Stimulated activated CD8-positive, alpha-beta memory T cell treated with anti-CD3 and anti-CD28 coated beads, Interleukin-12 subunit alpha, Interleukin-12 subunit beta, amount 100 ng/mL, for 1 hour (primary cell): ENCODE measurements at places on chromosomes 3 and 15.

DNA sequence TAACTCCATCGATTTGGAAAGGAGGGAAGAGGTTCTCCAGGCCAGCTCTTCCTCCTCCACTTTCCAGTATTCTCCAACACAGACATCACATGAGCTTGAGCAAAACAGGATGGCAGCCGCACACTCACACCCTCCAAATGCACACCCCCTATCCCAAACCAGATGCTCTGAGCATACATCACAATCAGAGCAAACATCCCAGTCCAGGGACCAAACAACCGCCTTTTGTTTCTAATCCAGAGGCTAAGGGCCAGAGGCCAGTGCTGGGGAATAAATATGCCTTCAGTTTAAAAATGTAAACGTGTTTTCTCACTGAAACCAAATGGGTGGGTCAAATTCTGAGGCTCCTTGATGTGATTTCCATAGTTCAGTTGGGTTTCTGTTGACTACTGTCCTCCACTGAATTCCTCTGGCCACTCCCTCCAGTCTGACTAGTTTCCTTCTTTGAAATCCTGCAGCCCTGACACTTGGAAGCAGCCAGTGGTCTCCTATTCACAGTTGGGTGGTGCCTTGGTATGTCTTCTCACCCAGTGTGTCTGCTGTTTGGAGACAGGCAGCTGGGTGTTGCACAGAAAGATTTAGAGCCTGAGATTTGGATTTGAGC is 19.2 kb upstream of the MFGE8 start:
- DNase-seq, result no peak

DNA sequence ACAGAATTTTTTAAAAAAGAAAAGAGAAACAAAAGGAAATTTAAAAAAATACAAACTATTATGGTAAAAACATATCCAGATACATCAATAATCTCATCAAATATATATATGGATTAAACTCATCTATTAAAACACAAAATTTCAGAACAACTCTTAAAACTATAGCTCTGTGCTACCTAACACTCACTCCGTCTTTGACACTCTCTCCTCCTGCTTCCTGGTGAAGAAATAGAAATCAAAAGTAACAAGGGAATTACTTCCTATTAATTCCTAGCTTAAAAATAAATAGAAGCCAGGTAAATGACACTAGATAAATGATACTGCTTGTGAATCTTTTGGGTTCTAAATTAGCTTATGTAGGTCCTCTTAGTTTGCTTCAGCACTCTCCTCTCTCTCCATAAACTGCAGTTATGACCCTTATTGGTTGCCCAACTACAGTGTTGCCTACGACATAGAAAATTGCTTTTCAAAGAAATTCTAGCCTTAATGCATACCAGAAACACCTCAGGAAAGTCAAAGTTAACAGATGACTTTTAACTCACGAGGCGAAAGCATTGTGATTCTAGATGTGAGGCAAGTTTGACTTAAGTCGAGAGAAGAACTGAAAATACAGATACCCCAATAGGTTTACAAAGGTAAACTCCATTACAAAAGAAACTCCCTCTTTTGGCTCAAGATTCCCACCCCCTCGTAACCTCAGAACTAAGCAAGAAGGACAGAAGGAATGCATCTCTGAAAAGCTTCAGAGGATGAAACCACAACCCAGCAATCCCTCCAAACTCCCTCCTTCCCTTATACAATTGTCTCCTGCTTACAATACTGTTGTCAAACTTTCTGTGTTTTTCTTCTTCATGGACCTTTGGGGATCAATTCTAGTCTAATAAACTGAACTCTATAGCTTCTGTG is 394.7 kb downstream of the FGF12 start:
- DNase-seq, result no peak

- DNase-seq, result no peak
Measured at GRCh38 chr15:41464889-41465580, 28.6 kb upstream of the ITPKA start.

GRCh38 chr3:134350861-134351311 is 23.4 kb downstream of the AMOTL2 start:
- no peak for DNase-seq

GRCh38 chr15:75143738-75144334 is 57.8 kb upstream of the C15orf39 start:
- no peak for DNase-seq

- no peak for DNase-seq
Measured at GRCh38 chr3:161414907-161415306, 43.6 kb upstream of the SPTSSB start.

DNA sequence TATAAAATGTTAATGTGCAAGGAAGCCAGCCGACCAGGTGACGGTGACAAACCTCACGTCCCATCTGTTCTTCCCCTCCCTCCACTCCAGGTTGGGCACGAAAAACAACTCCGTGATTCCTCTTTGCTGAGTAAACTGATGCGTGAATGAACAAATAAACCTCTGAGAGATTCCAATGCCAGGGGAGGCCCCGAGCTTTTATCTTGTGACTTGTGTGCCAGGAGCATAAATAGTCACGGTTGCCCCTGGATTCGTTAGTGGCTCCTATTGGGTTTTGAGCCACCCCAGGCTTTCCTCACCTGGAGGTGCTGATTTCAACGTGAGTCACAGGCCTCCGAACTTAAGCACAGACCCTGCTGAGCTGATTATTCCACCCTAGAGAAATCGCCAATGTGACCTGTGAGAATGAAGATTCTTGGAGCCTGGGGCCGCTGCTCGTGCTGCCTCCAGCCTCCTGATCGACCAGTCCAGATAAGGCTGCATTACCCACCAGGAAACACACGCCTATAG is 119.2 kb downstream of the SHQ1 start:
- DNase-seq, result no peak

DNA sequence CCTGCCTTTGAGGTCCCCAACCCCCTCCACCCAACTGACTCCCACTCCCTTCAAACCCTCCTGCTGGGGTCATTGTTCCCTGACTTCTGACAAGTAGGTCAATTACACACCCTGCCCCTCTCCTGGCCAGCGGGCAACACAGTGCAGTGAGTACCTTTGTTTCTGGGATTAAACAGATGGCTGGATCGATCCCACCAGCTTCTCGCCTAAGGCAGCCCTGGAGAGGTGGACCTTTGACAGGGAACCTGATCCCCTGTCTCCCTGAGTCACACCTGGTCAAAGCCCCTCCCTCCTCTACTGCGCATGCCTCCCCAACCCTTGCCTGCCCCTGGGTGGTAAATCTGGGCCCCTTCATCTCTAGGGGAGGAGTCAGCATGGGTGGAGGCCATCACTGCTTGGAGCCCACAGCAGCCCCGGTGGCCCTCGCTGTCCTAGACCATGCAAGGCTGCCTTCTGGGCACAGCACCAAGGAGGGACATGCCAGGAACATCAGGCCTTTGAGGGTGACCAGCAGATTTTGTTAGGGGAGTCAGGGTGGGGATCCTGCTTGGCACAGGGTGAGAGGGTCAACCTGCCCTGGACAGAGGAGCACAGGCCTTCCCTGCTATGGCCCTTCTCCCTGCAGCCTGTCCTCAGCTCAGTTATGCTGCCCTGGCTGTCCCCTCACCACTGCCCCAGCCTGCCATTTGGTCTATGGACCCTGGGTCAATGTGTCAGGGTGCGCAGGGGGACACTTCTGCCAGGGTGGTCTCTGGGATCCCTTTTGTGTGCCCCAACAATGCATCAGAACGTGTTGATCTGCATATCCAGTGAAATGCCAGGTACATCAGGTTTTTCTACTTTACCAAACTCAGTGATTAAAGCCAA is 9.8 kb upstream of the PRR23E start:
- no peak for DNase-seq

DNA sequence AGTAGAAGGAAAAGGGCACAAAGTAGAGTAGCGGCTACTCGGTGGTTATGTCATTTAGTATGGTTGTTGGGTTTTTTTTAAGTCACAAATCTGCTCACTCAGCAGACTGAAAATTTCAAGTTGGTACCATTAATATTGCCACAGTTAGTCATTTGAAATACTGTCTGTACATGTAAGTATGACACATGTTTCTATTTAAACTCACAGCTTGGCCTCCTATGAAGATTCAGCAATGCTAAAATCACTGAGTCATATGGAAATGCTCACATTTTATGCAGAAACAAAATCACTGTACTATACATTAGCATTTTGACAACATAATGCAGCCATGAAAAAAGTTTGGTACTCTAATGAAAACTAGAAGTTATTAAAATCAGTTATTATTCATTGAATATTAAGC is 571.9 kb downstream of the TAFA4 start:
- DNase-seq, result no peak

GRCh38 chr3:155737844-155738460 is 6.9 kb downstream of the PLCH1 start:
- no peak for DNase-seq

DNA sequence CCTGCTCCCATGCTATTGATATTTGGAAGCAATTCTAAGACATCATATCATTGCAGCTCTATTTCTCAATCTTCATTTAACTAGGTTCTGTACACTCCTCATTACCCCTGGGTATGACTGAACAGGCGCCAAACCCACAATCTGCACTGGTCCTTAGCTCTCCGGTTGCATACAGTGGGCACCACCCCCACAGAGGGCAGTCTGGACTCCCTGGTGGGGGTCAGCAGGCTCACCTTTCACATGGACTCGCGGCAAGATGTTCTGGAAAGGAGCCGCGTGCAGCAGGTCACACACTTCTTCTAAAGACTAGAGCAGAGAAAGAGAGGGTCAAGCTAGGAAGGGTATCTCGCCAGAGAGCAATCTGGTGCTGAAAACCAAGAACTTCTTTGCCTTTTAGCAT is 36.5 kb downstream of the NIPA2 start:
- no peak for DNase-seq

DNA sequence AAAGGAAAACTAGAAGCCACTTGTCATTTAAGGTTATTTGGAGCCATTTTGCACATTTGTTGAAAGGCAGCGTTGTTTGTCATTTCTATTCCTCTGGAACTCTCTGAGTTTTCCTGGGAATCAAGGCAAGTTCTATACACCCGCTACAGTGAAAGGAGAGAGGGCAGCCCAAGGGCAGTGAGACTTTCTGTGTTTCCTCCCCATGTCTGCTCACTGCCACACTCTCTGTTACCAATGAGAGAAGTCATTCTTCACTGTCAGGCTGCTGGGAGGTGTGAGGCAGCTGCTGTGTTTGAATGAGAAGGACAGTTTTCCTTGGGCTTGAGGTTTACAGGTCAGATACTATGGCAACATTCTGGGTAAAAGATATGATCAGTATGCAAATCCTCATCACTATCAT is 36.0 kb downstream of the ATP13A5 start:
- DNase-seq, result no peak

GRCh38 chr15:89118481-89118989 is 30.3 kb downstream of the ABHD2 start:
- no peak for DNase-seq

- peak; percentile 60 for DNase-seq
Measured at GRCh38 chr3:189148081-189148507, 23.7 kb upstream of the TPRG1 start.

GRCh38 chr15:99906793-99907192 is 173.6 kb upstream of the LYSMD4 start:
- DNase-seq, result no peak

DNA sequence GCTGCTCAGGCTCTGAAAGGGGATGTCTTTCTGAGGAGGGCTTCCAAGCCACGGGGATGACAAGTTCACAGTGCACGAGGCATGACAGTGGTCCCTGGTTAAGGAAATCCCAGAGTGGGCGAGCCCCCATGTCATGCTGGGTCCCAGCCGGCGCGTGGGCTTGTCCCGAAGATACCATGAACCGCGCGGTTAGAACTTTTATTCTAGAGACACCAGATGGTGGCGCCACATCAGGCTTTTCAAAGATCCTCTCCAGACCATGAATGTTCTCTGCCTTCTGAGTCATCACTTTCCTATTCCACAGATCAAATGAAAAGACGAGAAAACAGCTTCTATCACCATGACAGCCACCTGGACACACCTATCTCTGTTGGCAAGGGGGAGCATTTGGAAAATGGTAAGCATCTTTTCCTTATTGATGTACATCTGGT is 227.8 kb upstream of the LYSMD4 start:
- DNase-seq, result no peak

DNA sequence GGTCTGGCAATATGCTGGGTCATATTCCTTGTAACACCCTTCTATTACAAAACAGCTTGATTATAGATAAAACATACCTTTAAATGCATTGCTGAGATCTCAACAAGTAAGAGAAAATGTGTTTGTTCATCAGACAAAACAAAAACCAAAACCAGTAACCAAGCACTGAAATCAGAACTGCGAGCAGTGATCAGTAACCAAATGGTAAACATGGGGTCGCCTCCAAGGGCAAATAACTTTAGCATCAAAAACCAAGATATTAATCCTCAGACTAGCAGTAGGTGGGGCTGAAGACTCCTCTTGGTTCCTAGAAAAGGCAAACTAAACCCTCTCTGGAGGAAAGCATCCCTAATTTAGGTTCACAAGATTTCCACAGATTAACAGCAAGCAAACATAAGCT is 6.6 kb upstream of the HESX1 start:
- DNase-seq, result no peak

DNA sequence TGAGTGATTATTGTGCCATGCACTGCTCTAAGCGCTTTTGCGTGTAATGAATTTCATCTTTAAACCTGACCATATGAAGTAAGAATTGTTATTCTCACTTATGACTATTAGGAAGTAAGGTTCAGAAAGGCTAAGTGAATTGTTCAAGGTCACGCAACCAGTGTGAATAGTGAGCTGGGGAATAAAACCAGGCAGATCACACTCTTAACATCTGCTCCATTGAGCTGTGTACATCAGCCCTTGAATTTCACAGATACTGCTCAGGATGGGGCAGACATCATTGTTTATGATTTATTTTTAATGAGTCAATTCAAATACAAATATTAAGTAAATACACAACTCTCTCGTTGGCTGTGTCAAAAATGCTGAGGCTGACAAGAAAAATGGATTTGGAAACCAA is 184.5 kb downstream of the FNDC3B start:
- no peak for DNase-seq

- DNase-seq, result no peak
Measured at GRCh38 chr15:80958818-80959495, 30.7 kb downstream of the MESD start.

- DNase-seq, result no peak
Measured at GRCh38 chr15:68620721-68621527, 42.1 kb downstream of the CORO2B start.

- no peak for DNase-seq
Measured at GRCh38 chr15:50066666-50067065, 52.4 kb downstream of the ATP8B4 start.

DNA sequence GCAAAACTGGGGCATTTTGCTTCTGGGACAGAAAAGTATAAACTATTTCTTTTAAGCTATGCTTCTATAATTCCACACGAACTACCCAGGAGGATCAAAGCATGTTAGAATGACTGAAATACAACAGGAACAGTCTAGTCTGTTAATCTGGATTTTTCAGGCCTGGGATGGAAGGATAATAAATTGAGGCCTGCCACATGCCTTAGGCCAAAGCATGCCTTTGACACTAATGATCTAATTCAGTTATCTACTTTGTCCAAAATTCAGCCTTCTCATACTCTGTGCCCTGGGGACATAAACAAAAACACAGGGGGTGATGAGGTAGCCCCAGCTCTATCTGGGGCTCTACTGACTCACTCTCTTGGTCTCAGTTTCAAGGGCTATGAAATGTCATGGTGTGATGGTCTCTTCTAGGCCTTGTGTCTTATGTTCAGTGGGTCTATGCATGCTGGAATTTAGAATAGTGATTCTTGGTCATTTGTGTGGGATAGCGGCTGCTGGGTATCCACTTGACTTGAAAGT is 32.5 kb downstream of the GAP43 start:
- DNase-seq, result no peak
